ENCODE measurements at places on chromosomes 1 and 21.
A peak's percentile ranks its signal among the peaks of the same experiment; 100 is the strongest.

- DNase-seq, result no peak
Measured at GRCh38 chr1:210650403-210650802, 321.7 kb downstream of the HHAT start.

- DNase-seq, result no peak
Measured at GRCh38 chr1:91819038-91819788, 66.7 kb downstream of the TGFBR3 start.

DNA sequence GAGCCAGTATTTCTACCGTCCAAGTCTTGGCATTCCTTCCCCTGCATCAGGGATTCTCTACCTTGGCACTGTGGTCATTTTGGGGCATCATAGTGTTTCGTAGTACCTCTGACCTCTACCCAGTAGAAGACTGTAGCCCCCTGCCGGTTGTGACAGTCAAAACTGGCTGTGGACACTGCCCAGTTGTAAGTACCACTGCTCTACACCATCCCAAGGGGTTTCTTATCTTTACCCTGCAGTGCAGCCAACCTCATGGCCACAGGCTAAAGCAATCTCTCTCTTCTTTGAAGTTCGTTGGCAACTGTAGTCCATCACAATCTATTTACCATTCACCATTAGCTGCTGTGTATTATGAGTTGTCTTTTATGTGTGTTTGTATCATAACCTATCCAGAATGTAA is 29.3 kb upstream of the ERO1B start:
- no peak for DNase-seq

- no peak for DNase-seq
Measured at GRCh38 chr1:201183209-201183608, 7.4 kb upstream of the IGFN1 start.

DNA sequence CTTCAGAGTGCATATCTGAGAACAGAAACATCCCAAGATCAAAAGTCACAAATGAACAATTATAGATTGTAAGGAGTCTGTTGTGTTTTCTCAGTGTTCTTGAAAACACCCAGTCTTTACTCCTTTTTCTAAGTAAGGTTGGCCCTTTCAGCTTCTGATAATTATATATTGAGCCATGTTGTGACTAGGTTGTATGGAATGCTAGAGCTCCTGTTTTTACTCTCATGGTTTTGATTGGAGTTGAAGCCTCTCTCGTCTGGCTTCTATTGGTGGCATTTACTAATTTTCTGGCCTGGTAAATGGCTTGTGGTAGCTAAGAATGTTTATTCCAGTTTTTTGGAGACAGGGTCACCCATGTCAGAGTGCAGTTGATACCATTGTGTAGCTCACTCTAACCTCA is 84.7 kb downstream of the NDUFS5 start:
- DNase-seq, result no peak

GRCh38 chr1:118948351-118948750 is 39.8 kb downstream of the TBX15 start:
- DNase-seq, result no peak

- no peak for DNase-seq
Measured at GRCh38 chr1:93593854-93594602, 87.6 kb downstream of the BCAR3 start.

GRCh38 chr1:1419813-1420653 is 1.0 kb downstream of the ANKRD65 start:
- no peak for DNase-seq

GRCh38 chr1:205293350-205294074 is 28.0 kb downstream of the NUAK2 start:
- DNase-seq, result no peak

- DNase-seq, result no peak
Measured at GRCh38 chr1:56430141-56430839, 149.1 kb downstream of the PLPP3 start.

- no peak for DNase-seq
Measured at GRCh38 chr1:53274026-53274425, 35.7 kb upstream of the MAGOH start.

DNA sequence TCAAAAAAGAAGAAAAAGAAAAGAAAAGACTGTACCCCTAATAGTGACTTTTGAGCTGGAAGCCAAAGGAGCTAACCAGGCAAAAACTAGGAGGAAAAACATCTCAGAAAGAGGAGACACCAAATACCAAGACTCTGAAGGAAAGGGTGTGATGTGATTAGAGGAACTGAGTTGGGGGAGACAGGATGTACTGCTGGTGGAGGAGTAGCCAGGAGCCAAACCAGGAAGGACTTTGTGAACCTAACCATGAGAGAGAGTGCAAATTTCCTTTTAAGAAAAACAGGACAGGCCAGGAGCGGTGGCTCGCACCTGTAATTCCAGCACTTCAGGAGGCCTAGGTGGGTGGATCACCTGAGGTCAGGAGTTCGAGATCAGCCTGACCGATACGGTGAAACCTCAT is 4.1 kb upstream of the RBP7 start:
- DNase-seq, result no peak

DNA sequence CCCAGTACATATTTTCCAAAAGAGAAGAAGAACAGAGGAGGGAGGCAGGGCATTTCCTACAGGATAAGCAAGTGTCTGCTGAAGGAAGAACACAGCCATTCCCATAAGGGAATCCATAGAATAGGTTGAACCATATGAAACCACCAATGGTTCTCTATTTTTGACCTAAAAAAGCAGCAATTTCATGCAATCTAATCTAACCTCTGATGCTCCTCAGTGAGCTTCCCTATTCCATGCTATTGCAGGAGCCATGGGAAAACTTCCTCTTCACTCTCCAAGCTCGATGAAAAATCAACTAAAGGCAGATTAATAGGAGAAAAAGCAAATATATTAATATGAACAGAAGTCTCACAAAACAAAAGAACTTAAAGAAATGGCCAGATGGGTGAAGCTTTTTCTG is 50.5 kb downstream of the SIPA1L2 start:
- DNase-seq, result no peak

GRCh38 chr1:187091666-187092065 is 262.9 kb downstream of the PLA2G4A start:
- no peak for DNase-seq

DNA sequence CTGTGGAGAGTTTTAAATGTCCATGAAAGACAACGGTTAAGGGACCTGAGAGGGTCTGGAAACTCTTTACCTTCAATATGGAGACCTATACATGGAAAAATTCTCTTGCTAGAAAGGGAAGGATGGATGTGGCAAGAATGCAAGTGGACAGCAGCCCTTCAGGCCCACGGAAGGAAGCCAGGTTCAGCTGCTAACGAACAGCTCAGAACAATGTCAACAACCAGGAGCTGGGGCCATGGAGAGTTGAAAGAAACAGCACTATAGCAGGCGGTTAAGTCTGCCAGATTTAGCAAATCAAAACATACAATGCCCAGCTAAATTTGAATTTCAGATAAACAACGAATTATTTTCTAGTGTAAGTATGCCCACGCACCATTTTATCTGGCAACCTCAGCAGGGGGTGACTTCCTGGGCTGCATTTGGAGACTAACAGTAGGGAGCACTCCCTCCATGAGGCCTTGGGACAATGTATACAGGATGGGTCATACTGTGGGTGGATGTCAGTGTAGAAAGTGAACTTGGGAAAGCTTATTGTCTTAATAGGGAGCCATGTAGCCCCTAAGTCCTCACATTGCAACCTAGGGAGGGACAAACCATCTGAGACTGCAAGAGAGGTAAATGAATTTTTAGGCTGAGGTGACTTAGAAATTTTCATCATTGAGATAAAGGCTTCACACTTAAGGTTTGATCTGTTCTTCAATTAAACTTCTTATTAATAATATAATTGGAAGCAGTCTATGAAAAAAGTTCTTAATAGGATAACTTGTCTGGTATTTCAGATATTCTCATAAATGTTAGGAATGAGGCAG is 7.8 kb upstream of the H3-3A start:
- DNase-seq, result no peak

GRCh38 chr1:74091371-74091770 is 106.6 kb downstream of the LRRIQ3 start:
- no peak for DNase-seq

DNA sequence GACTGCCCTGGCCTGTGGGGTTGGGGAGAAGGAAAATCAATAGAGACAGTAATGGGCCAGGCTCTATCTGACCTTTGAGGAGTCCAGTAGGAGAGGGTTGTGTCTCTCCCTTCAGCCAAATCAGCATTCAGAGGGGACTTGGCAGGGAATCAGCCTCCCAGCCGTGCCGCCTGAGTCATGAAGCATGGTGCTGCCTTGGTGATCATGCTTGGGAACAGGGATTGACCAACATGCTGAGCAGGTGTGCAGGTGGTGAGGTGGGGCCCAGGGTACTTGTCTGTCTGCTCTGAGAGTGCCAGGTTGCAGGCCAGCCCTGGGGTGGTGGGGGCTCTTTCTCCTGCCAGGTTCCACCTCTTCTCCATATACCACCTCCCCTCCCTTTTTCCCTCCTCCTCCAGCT is 58.9 kb upstream of the TLR5 start:
- no peak for DNase-seq

- DNase-seq, result no peak
Measured at GRCh38 chr1:29259802-29260441, 23.6 kb downstream of the PTPRU start.

- no peak for DNase-seq
Measured at GRCh38 chr1:209577346-209577745, 6.2 kb upstream of the CAMK1G start.

DNA sequence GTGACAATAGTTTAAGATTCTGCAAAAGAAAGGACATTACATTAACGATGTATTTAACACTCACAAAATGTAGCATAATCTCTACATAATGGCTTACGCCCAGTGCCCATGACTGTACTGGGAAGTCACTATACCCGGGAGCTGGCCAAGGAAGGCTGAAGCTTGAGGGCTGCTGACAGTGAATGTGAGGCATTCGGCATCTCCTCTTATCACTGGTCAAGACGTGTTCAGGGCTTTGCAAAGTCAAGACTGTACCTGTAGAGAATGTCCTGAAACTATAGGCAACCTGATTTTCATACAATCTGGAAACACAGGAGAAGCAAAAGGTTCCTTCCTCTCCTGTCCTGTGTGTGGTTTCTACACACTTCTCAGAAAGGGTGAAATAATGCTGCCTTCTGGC is 12.7 kb upstream of the IFNGR2 start:
- DNase-seq, result no peak

DNA sequence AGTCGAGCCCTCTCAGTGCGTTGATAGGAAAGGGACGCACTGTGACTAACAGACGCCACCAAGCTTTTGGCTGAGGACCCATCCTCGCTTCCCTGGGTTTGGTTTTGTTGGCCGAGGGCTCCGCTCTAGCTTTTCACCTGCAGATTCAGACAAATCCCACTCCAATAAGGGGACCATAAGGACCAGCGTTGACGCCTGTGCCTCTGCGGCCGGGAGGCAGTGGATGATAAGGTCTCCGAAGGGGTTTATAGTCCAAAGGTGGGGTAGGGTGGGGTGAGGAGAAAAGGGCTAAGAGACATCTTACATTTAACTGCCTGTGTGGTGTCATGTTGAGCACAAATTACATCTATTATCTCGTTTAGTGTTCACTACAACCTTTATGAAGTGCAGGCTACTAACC is 760 bp downstream of the PEX14 start:
- no peak for DNase-seq

- no peak for DNase-seq
Measured at GRCh38 chr1:116933606-116934515, 24.1 kb downstream of the PTGFRN start.

DNA sequence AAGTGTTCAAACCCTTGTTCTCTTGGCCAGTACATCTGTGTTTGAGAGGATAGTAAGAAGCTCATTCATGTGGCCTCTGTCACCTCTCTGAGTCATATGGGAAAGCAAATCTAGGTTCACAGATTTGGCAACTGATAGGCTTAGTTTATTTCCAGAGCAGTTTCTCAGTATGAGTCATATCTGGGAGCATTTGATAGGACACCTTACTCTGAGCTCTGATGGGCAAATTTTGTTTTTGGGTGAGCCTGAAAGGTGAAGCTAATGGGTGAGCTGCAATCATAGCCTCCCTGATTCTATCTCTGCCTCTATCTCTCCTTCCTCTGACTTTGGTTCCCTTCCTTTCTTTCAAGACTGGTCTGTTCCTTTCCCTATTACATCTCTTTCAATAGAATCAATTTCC is 134.4 kb downstream of the S1PR1 start:
- DNase-seq, result peak; percentile 24

GRCh38 chr1:42927920-42928505 is 30.7 kb downstream of the SLC2A1 start:
- DNase-seq, result no peak

DNA sequence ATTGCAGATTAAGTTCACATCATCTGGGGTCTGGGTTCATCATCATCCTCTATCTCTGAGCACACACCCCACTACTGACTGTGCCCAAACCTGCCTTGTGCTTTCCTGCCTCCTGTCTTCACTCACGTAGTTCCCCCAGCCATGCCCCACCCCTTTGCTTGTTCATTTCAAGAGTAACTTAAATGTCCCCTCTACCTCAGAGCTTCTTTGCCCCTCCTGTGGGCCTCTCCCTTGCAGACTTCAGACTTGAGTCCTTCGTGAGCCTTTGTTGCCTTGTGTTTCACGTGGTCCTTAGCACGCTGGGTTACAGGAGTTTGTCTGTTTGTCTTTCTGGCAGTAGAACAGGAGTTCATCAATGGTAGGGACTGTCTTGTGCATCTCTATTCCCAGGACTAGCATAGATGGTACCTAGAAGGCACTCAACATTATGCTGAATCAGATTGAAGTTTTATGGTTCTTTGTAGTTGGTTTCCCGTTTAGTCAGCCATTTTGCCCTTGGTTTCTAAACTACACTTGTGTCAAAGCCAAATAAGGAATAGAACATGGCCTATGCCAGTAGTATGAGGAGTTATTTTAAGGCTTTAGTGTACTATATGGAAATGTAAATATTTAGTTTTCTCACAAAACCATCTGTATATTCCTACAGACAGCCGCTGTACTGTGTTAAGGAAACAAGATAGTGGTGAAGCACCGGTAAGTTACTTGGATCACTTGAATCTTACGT is 86.2 kb downstream of the TTC3 start:
- no peak for DNase-seq

DNA sequence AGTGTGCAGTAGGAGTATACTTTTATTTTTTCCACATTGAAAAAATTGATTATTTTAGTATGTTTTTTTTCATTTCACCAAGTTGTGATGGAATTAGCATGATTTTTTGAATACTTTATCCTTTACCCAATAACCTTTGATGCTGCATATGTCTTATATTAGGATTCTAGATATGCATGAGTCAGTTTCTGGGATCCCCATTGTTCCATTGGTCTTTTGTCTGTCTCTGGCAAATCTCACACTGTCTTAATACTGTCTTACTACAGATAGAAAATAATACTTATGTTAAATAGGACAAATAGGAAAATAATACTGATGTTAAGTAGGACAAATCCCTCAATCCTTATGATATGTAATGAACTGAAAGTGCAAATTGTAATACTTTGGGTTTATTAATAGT is 54.3 kb upstream of the ASB17 start:
- DNase-seq, result no peak

GRCh38 chr1:60149251-60149650 is 75.7 kb upstream of the C1orf87 start:
- no peak for DNase-seq

- no peak for DNase-seq
Measured at GRCh38 chr1:28926629-28927265, 12.4 kb downstream of the EPB41 start.

DNA sequence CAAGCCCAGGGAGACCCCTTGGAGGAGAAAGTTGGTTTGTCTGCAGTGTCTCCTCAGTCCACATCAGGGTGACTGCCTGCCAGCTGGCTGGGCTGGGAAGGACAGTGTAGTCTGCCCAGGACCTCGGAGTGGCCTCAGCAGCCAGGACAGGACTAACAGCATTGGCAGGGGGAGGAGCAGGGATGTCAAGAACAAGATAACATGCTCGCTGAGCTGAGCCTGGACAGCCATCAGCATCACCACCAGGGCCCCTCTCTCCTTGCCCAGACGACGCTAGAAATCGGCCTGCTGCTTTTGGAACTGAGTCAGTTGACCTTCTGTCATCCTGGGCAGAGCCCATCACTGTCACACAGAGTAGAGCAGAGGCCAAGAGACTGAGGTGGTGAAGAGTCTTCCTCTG is 83.6 kb upstream of the CNTN2 start:
- no peak for DNase-seq
